ENCODE measurements at places on chromosomes 16 and 17.

GRCh38 chr16:7392206-7392605, 59.6 kb downstream of the RBFOX1 start:
- no peak for DNase-seq

DNA sequence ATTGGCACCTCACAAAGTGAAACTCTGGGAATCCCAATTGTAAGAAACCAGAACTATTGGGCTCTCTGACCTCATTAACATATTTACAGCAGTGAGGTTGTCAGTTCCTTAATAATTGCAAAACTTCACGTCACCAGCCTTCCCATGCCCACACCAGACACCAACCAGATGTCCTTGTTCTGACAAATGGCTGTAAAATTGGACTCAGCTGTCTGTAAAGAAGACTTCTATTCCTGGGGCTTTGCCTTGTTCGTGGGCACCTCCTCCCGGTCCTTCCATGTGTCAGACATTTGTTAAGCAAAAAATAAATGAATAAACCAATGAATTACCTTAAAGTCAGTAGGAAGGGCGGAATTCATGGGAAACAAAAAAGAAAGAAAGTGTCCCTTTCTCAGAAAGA, 284.3 kb upstream of the CDH11 start:
- peak; percentile 58 for DNase-seq

- DNase-seq, result no peak
Measured at GRCh38 chr17:64219571-64219970, 43.5 kb downstream of the TEX2 start.

DNA sequence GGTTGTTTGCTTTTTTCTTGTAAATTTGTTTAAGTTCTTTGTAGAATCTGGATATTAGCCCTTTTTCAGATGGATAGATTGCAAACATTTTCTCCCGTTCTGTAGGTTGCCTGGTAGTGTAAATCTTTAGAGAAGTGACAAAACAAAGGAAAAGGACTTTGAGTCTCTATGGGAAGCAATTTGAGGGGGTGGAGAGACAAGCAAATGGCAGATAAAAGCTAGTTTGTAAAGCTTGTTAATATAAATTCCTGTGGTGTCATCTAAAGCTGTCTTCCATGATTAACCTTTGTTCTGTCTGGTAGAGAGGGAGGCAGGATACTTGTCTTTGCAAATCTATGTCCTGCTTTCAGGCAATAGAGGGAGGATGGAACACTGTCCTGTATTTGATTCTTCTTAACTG, 40.6 kb upstream of the CACNG4 start:
- DNase-seq, result no peak

DNA sequence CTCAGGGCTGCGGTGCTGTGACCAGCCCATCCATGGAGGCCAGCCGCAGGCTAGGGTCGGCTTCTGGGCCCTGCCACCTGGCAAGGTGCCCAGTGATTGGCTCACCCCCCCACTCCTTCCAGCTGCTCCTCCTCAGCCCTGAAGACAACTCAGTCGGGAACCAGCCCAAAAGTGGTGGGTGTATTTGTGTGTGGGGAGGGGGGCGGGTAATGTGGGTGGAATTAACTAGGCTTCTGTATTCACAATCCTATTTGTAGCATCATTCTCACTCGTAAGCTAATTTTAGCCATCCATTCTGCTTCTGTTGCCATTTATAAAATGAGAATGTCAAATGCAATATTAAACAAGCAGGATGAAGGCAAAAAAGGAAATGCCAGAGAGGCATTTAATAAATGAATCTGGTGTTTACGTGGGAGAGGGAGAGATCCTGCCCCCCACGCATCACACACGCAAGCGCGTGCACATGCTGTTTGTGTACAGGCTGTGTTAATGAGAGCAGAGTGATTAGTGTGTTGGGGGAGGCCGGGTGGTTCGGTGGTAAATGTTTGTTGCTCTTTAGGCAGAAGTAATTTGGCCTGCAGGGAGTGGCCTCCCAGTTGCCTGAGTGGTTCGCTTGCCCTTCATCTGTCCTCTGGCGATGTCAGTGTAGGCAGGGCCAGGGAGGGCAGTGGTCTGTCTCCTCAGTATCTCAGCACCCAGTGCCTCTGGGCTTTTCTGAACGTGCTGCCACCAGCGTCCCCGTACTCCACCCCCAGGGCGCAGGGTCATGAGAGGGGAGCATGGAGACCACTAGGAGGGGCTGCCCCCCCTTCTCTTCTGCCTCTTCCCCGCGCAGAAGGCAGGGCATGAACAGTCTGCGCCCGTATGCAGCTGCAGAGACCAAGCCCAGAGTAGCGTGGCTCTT, 140.1 kb downstream of the CCDC182 start:
- DNase-seq, result peak; percentile 38

GRCh38 chr17:73301369-73301768, 10.4 kb downstream of the CDC42EP4 start:
- peak; percentile 61 for DNase-seq

- no peak for DNase-seq
Measured at GRCh38 chr17:80937462-80938381, 53.9 kb upstream of the CHMP6 start.

DNA sequence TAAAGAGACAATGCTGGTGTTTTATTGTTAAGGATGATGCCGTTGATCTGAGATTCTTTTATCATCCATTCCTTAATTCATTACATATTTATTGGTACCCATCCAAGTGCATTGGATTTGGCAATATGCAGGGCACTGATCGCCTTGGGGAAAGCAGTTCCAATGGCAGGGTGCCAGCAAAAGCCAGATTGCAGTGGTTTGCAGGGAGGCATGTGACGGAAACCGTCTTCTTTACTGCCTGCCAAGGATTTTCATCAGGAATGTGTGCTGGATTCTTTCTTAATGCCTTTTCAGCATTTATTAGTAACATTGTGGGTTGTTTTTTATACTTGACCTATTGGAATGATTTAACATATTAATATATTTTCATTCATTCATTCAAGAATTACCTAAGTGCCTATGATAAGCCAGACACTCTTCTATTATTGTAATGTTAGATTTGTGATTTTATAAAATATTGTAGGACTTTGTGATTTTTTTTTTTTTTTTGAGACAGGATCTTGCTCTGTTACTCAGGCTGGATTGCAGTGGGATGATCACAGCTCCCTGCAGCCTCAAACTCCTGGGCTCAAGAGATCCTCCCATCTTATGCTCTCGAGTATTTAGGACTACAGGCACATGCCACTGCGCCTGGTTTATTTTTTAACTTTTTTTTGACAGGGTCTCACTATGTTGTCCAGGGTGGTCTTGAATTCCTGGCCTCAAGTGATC, 93.4 kb upstream of the TNRC6A start:
- DNase-seq, result peak; percentile 98

DNA sequence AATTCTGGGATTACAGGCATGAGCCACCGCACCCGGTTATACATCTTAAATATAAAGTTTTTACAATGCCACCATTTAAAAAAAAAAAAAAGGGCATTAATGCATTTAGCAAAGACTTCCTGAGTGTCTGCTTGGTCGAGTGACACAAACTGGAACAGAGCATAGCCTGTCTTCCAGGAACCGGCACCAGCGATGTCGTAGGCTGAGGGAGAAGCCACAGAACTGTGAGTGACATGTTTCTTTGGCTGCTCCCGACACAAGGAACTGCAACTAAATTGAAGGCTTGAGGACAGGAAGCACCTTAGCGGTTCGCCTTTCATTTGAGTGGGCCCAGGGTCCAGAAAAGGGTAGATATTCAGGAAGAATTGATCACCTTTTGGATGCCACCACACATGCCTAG, 717.8 kb downstream of the MAF start:
- DNase-seq, result no peak

DNA sequence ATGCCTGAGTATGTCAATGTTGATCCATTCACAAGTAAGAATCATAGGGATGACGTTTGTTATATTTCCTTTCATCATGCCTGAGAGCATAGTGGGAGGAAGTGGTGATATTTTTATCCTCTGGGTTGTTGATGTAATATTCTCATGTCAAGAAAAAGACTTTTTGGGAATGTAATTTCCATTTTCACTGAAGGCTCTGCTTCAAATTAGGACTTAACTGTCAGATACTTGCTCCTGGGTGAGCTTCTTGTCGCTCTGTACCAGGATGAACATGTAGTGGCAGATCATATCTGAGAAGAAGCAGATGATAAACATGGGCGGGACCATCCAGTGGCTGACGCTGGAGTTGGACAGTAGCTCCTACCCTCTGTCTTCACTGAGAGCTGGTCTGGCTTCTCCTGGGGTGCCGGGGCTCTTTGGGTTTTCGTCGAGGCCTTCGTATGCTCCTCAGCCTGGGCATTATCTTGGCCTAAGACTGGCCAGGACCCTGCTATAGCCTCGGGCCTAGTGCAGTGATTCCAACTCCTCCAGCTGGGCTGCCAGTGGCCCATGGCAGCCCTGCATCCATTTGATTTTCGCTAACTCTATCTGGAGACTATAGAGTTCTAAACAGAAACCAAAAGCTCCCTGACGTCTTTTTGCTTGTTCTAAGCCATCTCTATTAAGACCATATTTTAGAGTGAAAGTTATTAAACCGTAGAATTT, 19.7 kb downstream of the CYB5B start:
- peak; percentile 29 for DNase-seq

All from fibroblast of skin of abdomen (primary cell).